ENCODE measurements at places on chromosomes 1 and 21.
A peak's percentile ranks its signal among the peaks of the same experiment; 100 is the strongest.

DNA sequence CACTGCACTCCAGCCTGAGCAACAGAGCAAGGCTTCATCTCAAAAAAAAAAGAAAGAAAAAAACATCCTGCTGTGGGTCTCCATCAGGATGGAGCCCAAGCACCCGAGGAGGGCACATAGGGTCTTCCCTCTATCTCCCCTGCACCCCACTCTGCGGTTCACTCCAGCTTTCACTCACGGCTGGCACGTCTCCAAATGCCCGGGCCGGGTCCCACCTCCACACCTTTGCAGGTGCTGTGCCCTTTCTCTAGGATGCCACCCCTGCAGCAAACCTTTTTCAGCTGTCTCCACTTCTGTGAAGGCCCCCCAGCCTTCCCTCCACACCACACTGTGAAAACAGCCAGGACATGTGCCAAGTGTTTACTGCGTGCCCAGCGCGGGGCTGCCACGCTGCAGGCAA lies 22.4 kb upstream of the DDOST start:
- no peak for DNase-seq

- no peak for DNase-seq
These were observed 764.3 kb upstream of the PRMT6 start for GRCh38 chr1:106292130-106292529.

DNA sequence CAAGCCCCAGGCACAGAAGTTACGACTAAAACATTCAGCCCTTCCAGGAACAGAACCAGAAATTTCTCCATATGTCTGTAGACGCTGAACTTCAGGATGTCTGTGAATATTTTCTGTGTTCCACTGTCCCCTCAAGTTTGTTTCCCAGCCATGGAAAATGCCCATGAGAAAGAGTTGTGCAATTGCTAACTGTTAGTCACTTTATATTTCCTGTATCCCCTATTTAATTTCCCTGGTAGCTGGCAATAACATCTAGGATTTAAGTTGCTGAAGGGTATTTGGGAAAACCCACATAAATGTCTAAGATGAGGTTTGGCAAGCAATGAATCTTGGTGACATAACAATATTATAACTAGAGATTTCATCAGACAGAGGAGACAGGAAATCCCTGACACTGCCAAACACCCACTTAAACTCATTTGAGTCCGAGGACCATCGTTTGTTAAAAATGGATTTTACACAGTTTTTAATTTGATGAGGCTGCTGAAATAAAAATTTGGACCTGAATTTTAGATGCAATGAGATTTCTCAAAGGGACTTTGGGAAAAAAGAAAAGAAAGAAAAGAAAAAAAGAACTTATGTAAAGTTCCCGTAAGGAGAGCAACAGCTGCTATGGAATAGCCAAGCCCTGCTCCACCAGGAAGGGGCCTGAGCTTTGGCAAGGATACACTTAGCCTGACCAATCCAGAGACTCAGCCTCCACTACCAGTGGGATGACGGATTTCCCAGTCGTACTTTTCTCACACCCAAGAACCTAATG lies 21.8 kb upstream of the ERRFI1 start:
- no peak for DNase-seq

DNA sequence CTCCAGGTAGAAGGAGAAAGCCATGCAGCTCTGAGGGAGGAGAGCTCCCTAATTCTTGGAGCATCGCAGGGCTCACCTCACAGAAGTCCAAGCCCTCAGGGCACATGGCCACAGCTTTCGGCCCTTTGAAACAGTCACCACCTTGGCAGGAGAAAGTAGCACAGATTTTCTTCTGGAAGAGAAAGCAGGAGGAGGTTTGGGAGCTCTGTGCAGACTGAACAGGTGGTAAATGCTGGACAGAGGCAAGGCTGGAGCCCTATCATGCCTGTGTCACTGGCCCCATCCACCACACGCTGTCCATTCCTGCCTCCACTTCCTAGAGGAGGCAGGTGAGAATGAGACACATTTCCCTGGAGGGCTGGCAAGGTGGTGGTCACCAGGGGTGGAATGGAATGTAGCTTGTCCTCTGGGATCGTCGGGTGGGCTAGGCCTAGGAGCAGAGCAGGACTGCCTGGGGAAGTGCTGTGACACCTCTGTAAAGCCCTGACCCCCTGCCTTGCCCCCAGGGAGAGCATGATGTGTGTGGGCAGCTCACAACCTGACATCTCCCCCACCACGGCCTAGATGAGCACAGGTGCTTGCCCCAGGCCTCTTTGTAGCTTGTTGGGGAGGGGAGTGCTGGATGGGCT lies 2.8 kb upstream of the INPP5B start:
- no peak for DNase-seq

DNA sequence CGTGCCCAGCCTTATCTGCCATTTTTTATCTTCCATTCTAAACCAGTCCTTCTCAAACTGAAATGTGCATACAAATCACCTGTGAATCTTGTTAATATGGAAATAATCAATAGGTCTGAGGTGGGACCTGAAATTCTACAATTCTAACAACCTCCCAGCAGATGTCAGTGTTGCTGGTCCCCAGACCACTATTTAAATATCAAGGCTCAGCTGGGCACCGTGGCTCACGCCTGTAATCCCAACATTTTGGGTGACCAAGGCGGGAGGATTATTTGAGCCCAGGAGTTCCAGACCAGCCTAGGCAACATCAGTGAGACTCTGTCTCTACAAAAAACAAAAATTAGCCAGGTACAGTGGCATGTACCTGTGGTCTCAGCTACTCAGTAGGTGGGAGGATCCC lies 4.1 kb downstream of the UQCRHL start:
- DNase-seq, result peak; percentile 25

- DNase-seq, result no peak
These were observed 89.1 kb upstream of the SLC25A33 start for GRCh38 chr1:9449976-9450696.

DNA sequence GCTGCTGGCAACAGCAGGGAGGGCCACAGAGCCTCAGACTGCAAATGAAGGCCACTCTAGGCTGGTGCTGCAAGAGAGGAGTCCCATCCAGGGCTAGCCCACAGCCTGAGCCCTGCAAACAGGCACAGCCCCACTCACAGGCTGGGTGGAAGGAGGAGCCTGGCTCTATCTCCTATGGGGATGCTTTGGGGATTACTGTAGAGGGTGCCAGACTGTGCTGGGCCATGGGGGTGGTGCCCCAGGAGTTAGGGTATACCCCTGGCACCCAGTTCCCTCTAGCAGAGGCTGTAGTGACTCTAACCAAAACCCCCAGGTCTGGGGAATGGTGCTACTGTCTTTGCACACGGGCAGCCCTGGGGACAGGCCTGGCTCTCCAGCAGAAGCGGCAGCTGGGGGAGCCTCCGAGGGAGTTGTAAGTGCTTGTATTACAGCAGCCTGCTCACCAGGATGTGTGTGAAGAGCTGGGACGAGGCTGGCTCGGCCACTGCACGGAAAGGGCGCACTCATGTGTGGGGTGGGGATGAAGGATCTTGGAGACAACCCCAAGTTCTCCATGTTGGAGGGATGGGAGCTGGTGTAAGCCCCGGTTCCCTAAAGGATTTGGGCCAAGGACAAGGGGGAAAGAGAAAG lies 23.4 kb upstream of the EVA1B start:
- no peak for DNase-seq

- DNase-seq, result no peak
These were observed 35.6 kb downstream of the ADARB1 start for GRCh38 chr21:45109831-45110492.

GRCh38 chr1:85349224-85349623 lies 72.8 kb upstream of the BCL10 start:
- no peak for DNase-seq

DNA sequence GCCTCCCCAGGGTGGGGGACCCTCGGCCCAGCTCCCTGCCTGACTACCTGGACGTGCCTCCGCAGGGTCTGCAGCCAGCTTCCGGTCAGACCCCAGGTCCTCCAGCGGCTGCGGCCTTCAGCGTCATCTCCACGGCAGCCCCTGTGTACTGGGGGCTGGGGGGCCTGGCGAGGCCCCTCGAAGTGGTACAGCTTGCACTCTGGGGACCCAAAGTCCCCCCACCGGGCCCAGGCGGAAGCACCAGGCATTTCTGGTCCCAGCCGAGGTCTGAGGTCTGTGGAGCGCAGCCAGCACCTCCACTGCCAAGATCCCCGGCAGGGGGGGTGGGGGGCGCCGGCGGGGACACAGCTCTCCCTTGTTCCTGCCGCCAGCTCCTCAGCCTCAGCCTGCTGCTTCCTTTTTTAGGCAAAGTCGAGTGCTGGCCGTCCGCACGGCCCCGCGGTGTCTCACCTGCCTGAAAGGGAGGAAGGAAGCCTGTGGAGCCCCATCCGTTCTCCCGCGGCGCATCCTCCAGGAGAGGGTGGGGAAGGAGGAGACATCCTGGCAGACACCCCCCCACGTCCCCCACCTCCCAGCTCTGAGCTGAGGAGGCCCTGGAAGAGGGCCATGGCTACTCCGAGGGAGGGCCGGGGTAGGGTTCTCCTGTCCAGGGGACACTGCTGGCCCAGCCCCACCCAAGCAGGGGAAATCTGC lies 1.2 kb upstream of the VWA1 start:
- peak; percentile 64 for DNase-seq

GRCh38 chr1:226606311-226607267 lies 58.0 kb downstream of the STUM start:
- no peak for DNase-seq

GRCh38 chr1:175148068-175148467 lies 44.5 kb downstream of the KIAA0040 start:
- no peak for DNase-seq

GRCh38 chr1:153928791-153929341 lies 6.1 kb upstream of the GATAD2B start:
- DNase-seq, result no peak

GRCh38 chr1:92951141-92951582 lies 10.1 kb downstream of the DIPK1A start:
- DNase-seq, result no peak

DNA sequence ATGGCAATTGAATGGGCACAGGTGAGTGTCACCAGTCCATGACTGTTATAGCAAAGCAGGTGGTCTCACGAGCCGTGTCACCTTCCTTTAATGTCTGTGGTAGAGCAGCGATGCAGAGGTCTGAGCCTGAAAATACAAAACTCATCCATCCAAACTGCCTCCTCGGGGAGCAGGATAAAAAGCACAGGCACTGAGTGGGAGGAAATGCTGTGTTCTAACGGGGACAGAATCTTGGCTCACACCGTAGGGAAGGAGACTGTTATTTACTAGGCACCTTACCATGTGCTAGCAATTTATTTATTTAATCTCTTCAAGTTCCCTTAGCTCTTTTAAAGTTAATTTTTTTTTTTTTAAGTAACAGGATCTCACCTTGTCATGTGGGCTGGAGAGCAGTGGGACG lies 1.2 kb downstream of the ASCL5 start:
- no peak for DNase-seq

DNA sequence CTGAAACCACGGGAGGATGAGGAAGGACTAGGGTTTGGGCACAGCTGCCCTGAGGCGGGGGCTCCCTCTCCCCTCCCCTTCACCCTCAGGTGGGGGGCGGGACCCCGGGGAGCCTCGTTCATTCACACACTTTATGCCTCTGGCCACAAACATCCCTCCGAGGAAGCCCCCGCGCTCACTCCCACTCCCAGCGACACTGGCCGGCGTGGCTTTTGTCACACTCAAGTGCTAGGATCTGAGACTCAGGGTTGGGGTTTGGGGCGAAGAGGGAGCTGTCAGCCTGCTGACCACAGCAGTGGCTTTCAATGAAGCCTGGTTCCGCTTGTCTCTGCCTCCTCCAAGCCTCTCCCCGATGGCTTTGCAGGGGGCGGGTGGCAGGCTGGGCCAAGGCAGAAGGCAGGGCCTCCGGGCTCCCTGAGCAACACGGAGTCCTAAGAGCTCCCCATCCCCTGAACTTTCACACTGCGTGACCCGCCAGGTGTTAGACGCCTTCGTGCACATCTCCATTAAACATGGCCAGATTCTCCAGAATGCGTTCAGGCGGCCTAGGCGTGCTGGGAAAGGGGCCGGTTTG lies 178.1 kb downstream of the NPHP4 start:
- no peak for DNase-seq

DNA sequence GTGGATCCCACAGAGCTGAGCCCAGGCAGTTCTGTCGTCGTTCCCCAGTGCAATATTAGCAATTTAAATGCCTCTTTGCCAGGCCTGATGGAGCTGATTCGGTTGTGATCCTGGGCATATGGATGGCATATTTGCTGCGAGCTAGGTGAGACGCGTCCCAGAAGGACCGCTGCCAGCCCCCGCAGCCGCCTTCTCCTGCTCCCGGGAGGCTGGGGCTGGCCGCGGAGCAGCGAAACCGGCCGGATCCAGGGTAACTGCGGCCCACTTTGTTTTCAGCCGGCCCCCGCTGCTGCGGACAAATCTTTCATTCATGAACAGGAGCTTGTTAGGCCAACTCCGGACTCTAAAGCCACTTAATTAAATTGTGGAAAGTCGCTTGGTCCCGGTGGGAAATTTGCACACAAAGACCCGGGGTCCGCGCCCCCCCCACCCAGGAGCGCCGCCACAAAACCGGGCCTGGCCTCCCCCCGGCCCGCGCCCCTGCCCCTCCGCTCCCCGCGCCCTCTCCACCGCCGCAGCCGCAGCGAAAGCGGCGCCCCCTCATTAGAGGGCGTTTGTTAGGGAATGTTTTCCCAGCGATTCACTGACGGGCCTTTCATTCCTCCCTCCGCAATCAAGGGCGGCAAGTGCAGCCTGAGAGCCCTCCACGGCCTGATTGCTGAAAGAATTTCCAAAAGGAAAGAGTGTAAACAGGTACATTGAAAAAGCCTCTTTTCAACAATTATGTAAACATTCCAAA lies 383.3 kb downstream of the RRAGC start:
- no peak for DNase-seq

- no peak for DNase-seq
These were observed 44.6 kb downstream of the MIGA1 start for GRCh38 chr1:77824079-77824478.

- no peak for DNase-seq
These were observed 48.3 kb upstream of the BCAR3 start for GRCh38 chr1:93729906-93730305.

GRCh38 chr1:77061162-77061561 lies 158.1 kb downstream of the PIGK start:
- DNase-seq, result no peak

DNA sequence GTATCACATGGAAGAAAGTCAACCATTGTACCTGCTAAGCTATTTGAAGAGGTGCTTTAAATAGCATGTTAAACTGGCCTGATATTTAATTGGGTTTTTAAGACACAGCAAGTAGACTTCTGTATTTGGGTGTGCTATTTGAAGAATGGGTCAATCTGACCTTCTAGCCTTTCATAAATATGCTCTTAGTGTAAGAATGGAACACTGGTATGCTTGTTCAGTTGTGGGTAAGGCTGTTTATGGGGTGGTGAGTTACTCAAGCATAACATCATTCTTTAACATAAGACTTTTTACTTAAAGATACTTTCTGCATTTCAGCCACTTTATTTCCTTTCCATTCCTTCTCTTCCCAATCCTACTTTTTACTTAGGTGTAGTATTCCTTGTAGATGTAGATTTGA lies 21.4 kb downstream of the AHCYL1 start:
- DNase-seq, result no peak

Measured in DMS153 (cell line).